ENCODE measurements at places on chromosomes 12 and 14.

DNA sequence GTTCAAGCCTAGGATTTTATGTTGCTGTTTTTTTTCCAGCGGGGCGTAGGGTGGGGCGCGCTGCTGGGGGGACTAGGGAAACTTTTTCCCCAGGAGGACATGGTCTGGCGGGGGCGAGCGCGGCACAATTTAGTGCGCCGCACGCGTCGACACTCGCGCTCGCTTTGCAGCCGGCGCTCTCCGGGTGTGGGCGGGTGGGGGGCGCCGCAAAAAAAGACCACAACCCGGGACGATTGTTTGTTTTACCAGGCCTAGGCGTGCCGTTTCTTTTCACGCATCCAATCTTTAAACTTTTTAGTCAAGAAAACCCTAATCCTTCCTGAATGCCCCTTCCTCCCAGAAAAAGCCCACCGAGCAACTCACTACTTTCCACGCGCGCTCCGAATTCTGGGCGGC lies 865 bp upstream of the ZFP36L1 start:
- no peak for DNase-seq

DNA sequence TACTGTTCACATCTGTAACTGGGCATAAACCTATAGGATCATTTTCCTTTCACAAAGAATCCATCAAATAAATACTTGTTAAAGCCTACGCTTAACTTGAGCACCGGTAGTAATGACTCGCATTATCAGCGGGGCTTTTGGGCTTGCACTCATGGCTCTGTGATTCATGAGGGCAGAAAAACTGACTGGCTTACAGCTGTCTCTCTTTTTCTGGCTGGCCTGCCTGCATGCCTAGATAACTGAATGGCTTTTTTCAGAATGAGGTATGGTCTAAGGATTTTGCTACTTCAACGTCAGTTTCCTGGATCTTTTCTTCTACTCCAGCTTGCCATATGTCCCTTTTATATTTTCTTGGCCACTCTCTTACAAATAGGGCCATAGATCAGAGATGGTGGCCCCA lies 531.1 kb downstream of the NRXN3 start:
- no peak for DNase-seq

DNA sequence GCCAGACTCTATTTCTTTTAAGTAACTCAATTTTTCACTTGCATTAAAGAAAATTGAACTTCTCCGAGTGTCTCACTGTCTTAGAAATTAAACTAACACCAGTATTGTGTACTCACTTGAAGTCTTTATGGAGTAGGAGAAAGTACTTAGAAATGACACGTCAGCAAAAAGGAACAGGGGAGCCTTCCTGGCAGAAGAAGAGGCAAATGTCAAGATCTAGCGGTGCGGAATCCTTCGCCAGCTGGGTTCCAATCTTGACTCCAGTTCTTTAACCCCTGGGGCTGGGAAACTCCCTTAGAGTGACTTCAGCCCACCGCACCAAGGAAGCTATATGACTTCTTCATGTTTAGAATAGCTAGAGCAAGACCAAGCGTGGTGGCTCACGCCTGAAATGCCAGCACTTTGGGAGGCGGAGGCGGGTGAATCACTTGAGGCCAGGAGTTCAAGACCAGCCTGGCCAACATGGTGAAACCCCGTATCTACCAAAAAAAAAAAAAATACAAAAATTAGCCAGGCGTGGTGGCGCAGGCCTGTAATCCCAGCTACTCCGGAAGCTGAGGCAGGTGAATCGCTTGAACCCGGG lies 34.4 kb downstream of the WBP11 start:
- no peak for DNase-seq

- no peak for DNase-seq
These were observed 11.4 kb downstream of the SCNN1A start for GRCh38 chr12:6364044-6364374.

- no peak for DNase-seq
These were observed 70.8 kb downstream of the SRGAP1 start for GRCh38 chr12:63915105-63915800.

- no peak for DNase-seq
These were observed 165.0 kb downstream of the OTOGL start for GRCh38 chr12:80264386-80264785.

DNA sequence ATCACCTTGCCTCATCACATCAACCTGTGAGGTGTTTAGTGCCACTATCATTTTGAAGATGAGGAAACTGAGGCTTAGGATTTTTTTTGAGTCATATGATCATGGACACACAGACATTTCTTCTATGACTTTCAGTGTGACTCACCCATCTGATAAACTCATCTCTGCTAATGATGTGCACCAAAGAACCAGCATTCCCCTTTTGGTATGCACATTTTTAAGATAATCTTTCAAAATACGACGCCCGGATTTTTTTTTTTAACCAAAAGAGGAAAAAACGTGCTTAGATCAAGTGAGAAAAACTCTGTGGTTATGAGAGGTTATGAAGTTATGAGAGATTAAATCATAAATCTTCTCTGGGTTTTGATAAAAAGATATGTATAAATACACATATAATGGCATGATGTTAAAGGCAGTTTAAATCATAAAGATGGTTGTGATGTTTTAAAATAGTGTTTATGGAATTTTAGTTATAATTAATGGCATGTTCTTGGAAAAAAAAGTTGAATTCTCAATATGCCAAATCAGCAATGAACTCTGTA lies 948.1 kb downstream of the TMTC2 start:
- DNase-seq: no peak

DNA sequence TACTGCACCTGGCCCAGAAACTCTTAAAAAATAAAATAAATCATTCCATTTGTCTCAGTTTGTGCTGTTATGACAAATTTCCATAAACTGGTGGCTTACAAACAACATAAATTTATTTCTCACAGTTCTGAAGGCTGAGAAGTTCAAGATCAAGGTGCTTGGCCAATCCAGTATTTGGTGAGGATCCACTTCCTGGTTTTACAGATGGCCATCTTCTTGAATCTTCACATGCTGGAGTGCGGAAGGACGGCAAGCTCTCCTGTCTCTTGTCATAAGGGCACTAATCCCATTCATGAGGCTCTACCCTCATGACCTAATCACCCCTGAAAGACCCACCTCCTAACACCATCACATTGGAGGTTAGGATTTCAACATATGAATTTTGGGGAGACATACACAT lies 29.9 kb upstream of the MYBPC1 start:
- DNase-seq: peak; percentile 1

- DNase-seq: no peak
These were observed 126.1 kb downstream of the PELI2 start for GRCh38 chr14:56244138-56244789.

DNA sequence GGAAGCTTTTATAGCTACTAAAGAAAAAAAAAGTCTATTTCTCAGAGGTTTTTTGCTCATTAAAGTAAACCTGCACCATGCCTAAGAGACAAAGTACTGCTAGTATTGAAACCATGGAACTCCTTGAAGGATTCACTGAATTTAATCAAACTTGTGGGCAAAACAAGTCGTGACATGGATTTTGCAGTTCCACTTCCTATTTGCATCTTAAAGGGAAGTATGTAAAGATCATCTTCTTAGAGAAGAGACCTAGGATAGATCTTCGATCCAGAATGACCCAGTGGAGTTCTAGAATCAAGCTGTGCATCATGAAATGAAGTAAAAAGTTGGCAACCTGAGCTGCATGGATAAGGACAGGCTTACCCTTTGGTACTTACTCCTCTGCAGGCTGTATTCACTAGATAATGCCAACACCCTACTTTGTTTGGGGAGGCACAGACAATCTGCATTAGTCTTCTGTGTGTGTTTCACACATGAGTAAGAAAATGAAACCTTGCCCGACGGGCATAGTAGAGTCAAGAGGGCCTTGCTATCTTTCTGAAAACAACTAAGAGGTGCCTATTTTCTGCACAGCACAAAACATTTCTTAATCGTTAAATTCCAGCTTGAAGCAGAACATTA lies 1.9 kb downstream of the GNG2 start:
- no peak for DNase-seq

- DNase-seq: no peak
These were observed 256.7 kb downstream of the C12orf75 start for GRCh38 chr12:105587237-105587636.

- DNase-seq: no peak
These were observed 16.4 kb downstream of the NOC4L start for GRCh38 chr12:132160601-132161035.

GRCh38 chr12:71780237-71780822 lies 25.7 kb downstream of the RAB21 start:
- DNase-seq: peak; percentile 43

DNA sequence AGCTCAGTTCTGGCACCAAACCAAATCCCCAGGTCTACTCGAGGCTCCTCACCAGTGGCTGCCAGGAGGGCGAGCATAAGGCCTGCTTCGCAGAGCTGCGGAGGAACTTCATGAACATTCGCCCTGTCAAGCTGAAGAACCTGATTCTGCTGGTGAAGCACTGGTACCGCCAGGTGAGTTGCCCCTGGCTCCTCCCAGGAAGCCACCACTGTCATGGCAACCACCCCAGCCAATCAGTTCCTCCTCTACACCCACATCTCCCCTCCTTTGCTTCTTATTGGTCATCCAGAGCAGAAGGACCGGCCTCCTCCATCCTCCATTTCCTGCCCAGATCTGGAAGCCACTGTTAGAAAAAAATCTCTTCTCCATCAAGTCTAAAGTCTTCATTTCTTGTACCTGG lies 17.2 kb upstream of the OAS2 start:
- no peak for DNase-seq

DNA sequence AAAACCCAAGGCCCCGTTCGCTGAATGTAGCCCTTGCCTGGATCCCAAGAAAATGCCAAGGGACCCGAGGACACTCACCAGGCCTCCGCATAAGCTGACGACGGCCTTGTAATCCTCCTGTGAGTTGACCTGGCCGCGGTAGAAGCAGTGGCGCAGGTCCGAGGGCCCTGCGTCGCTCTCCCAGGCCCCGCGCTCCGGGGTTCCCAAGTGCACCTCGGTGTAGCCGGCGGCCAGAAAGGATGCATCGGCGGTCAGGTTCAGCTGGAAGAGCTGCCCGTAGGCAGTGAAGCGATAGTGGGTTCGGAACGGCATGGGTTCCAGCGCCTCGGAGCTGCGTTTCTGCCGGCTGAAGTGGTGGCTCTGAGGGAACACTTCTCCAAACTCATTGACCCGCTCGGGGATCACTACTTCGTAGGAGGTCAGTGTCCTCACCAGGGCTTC lies 1.2 kb downstream of the ADAMTS20 start:
- peak; percentile 23 for DNase-seq

DNA sequence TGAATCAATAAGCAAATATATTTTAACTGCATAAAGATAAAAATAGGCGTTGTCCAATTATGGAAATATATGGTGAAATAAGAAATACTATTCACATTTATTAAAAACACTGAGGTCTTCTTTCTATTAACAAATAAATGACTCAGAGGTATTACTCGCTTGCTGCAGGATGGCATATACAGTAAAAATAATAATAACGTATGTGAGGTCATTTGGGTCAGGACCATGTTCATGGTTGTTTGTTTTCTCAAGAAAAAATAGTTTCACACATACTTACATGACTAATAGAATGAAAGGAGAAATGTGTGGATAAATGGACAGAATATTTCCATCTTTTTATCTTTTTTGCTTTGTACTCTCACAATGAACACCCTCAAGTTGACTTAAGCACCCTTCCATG lies 46.5 kb upstream of the RTL1 start:
- no peak for DNase-seq

DNA sequence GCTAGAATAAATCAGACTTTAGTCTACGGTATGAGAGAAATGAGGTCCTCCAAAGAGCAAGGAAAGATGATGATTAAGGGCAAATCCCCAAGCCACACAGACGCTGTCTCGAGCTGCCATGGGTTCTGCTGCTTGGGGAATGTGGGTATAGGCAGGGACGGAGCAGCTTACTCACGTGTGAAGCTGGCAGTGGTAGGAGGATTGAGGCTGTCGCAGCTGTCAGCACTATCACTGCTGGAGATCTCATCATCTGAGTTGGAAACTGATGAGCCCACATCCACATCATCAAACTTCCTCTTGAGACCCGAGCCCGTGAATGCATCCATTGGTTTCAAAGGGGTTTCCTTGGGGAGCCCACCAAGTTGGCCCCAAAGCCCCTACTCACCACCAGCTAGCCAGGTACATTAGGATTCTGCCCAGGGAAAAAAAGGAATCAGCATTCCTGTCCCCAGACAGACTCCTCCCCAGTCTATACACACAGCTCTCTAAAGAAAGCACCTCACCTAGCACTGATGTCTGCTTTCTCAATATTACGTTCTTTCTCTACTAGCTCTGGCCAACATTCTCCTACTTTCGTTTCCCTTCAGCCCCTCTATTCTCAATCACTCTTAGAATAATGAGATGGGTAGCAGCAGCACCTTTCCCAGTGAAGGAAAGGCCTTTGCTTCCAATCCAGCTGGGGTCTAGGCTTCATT lies 7.0 kb downstream of the CSRNP2 start:
- no peak for DNase-seq

DNA sequence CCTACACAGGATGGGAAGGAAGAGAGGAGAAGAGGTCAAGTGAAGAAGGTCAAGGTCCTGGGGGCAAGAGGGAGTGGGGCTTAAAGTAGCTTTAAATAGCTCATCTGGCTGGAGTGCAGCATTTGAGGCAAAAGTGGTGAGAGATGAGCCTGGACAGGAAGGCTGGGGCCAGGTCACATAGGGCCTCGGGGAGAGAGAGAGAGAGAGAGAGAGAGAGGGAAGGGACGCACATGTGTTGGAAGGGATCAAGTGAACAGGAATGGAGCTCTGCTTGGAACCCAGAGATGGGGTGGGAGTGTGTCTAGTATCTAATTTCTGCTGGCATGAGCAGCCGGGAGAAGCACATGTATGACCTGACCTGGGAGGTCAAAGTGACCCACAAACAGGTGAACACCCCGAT lies 407.5 kb downstream of the MED13L start:
- DNase-seq: no peak

DNA sequence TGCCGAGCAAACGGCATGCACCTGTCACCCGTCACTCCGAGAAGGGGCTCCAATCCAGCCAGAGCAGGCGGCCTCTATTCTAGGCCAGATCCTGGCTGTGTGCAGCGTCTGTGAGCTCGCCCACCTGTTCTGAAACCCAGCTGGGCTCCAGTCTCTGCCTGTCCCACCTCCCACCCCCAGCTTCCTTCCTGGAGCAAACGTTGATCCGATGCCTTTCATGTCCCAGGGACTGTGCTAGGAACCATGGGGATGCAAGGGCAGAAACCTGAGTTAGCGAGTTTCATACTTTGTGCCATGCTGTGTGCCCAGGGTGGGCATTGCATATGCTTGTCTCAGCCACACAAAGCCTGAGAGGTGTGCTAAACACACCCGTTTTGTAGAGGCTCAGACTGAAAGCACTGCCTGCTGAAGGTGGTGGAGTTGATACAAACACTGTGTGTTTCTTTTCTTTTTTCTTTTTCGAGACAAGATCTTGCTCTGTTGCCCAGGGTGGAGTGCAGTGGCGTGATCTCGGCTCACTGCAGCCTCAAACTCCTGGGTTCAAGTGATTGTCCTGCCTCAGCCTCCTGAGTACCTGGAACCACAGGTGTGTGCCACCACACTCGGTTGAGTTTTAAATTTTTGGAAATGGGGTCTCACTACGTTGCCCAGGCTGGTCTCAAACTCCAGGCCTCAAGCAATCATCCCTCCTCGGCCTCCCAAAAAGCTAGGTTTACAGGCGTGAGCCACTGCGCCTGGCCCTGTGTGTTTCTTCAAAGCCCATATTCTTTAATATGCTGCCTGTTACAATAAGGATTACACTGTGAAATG lies 84.1 kb upstream of the MED13L start:
- DNase-seq: no peak

Data from SK-N-SH (cell line).